ENCODE measurements at places on chromosomes 3 and 15. TPM values are rescaled to one million over a fixed set of nuclear protein-coding genes. Genes with fewer than 3 reads are reported as not detected.
A peak's percentile ranks its signal among the peaks of the same experiment; 100 is the strongest.

DNA sequence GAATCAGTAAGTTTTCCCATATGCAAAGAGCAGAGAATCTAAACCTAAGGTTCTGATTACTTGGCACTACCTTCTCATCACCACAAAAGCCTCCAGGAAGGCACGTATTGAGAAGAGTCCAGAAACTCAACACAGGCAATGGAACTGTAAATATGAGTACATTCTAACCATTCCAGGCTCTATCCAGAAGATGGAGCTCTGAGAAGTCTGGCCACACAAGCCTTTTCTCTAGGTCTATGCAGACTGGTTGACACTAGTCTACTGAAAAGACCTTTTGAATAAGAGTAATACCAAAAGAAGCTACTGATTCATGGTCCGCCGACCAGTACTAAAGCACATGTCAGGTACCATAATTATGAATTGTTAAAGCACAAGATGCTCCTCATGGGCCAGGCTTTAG lies 12.2 kb upstream of the NCKIPSD start:
- no peak for DNase-seq

DNA sequence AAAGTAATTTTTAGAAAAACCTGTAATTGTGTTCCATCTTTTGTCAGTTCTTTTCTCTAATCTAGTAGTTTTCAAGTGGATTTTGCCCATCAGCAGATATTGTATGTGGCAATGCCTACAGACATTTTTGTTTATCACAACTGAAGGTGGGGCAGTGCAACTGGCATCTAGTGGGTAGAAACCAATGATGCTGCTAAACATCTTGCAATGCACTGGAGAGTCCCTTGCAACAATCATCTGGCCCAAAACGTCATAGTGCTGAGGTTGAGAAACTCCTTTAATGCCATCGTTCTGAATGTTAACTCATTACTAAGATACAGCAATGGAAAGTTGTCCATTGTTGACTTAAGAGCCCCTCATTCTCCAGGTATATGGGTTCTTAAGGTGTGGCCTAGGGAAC lies 80.1 kb downstream of the BTD start:
- no peak for DNase-seq

The TTLL13 gene
- polyA plus RNA-seq = 0.08 TPM

- DNase-seq = no peak
These were observed 120.1 kb upstream of the DPH6 start for GRCh38 chr15:35665896-35666536.

- no peak for DNase-seq
These were observed 1.4 kb downstream of the PPM1L start for GRCh38 chr3:160757233-160758106.

GRCh38 chr3:196932600-196932999 lies 9.7 kb downstream of the NCBP2 start:
- DNase-seq = no peak

The OXSM gene
- polyA plus RNA-seq = 14.9 TPM

The RBMS3 gene
- polyA plus RNA-seq = 18.7 TPM

The MKRN2OS gene
- not detected for polyA plus RNA-seq

GRCh38 chr3:8301977-8302735 lies 199.5 kb upstream of the LMCD1 start:
- DNase-seq = peak; percentile 46

GRCh38 chr3:140736863-140737460 lies 59.1 kb downstream of the TRIM42 start:
- DNase-seq = peak; percentile 48

The EEF1AKMT4 gene
- polyA plus RNA-seq = 2.3 TPM

The RNU5B-1 gene
- not detected for polyA plus RNA-seq

The THAP10 gene
- polyA plus RNA-seq = 7.9 TPM

The GAP43 gene
- 2.1 TPM for polyA plus RNA-seq
